ENCODE measurements at places on chromosomes 11 and 22.

DNA sequence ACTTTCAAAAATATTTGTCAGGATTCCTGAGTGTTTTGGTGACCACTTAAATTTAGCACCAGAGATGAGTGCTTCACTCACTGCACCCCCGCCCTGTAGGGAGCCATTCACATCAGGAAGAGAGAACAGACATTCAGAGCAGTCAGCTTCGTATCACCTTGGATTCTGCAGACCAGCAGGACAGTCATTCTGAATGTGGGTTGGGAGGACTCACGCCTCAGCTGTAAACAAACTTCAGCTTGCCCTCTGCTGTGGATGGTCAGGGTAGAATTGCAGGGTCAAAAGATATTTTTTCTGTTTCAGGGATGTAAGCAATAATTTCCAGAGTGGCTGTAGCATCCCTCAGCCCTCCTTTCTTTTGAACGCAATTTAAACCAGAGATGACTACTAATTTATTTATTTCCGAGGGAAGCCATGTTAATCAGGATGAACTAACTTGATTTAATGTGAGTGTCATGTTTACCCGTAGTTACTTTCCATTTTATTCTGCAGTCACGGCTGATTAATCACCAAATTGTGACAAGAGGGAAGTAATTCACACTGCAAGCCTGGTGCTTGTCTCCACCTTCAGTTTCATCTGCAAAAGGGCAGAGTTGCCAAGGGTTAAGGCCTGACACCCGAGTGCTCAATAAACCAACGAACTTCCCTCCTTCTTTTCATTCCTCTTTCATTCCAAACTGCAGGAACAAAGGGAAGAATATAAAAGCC lies 174.2 kb upstream of the DDI1 start:
- no peak for DNase-seq

DNA sequence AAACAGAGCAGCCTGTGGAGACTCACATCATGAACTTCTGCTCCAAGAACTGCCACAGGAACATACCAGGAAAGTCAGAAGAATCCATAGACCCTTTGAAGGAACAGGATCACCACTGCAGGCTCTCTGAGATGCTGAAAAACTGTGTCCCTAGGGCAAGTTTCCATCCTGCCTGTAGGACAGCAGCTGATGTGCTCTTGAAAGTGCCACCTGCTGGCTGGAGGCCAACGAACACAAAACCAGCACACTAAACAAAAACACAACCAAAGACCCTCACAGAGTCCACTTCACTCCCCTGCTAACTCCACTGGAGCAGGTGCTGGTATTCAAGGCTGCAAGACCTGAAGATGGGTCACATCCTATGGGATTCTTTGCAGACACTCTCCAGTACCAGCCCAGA lies 12.0 kb upstream of the NXPE1 start:
- no peak for DNase-seq

DNA sequence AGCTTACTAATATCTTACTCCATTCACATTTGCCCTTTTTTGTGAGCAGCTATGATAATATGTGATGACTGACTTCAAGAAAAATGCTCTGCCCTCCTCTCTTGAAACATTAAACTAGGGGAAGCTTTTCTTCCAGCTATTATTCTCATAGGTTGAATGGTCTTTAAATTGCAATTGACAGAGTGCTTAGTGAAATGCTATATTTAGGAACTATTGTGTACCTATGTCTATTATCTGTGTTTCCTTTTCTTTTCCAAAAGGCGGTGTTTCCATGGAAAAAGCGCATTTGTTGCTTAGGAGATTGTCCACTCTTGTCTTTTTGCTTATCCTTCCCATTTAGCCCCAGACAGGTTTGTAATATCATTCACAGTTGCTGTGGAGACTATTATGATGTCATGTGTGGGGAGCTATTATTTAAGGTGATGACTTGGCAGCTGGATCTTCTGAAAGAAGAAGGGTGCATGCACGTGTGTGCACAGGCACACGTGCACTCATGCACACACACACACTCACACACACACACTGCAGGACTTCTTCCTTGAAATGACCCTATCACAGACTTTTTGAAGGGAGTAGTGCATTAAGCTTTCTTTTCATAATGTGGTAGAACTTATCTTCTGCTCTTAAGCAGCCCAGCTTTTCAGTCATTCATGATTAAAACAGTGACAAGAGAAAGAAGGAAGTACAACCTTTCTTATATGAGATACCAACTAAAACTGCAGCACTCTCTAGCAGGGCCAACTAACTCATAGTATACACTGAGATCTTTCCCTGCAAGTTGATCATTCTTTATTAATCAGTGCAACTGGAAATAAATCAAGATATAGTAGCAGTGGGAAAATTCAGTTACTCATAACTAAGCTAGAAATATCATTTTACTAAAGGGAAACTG lies 340.8 kb upstream of the MTNR1B start:
- DNase-seq: no peak

- no peak for DNase-seq
Observed at GRCh38 chr11:78033040-78033439, 10.0 kb upstream of the KCTD14 start.

DNA sequence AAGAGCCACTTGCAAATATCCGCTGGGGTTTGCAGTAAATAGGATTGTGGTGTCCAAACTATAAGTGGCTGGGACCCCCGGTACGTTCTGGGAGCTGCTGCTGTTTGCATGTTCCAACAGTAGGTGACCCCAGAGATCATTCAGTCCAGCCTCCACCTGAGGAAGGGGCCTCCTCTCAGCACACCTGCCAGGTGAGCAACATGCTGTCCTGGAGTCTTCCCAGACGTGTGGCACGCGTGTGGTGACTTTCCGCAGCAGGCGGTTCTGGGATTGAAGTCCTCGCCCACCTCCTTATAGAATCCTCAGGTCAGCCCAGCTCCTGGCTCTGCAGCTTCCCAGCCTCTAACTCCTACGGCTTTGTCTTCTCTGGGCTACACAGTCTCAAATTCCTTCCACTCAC lies 6.7 kb downstream of the P2RX3 start:
- DNase-seq: no peak

DNA sequence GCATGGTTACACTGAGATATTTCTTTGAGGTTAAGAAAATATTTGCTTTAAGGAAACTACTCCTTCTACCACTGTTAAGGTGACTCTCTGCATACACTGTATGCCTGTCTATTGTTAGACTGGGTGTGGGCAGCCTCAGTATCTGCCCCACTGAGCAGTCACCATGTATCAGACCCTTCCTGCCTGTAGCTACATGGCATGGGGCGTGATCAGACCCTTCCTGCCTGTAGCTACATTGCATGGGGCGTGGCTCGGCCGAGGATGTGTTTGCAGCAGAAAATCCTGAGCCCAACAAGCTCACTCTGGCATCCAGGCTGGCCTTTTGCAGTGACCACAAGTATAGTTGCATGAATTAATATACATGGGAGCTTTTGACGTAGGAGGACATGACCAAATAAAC lies 669.4 kb downstream of the OPCML start:
- no peak for DNase-seq

GRCh38 chr11:67391304-67392182 lies at the start of gene RAD9A:
RAD9A (plus strand) TSS chr11:67391986; CDS start chr11:67392045, 59 bp downstream.
- peak; percentile 84 for DNase-seq

DNA sequence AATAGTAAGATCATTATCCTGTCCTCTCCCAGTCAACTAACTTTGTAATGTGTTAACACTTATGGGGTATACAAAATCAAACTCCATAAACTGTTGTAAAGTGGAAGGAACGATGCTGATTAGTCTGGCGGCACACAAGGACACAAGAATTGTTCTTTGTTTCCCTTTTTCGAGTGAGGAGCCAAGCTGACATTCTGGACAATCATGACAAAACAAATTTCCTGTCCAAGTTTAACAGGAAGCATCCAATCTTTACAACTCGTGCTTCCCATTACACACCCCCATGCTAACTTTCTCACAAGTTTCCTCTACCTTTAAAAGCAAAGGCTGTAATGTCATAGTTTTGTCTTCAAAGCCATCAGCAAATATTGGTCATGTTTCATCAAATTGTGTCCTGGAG lies 20.4 kb upstream of the LDLRAD3 start:
- no peak for DNase-seq

GRCh38 chr22:47162865-47163264 lies 400.4 kb downstream of the TBC1D22A start:
- no peak for DNase-seq

DNA sequence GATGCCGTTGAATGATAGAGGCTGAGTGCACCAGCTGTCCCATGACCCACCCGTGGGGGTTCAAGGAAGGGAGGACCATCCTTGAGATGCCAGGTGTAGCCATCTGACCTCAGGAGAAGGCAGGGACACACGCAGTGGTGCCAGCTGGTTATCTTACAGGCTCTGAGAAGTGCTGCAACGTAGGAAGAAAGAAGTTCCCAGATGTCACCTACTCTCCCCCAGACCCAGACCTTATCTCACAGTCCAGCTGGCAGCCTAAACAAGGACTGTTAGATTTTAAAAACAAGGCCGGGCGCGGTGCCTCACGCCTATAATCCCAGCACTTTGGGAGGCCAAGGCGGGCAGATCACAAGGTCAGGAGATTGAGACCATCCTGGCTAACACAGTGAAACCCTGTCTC lies 1307.6 kb downstream of the TBC1D22A start:
- DNase-seq: no peak

DNA sequence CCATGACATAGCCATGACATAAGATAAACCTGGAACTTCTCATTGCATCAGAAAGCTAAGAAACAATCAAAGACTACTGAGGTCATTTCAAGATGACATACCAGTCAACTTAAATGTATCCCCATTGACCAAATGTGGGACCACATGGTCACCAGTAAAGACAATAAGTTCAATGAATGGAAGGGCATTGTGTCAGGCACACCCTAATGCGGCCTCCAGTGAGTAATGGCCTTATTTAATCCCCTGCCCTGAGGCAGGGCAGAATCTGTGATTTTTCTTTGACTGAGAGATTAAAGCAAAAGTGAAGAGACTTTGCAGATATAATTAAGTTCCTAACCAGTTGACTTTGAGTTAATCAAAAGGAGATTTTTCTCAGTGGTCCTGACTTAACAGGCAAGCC lies 17.3 kb upstream of the SYT8 start:
- no peak for DNase-seq

GRCh38 chr11:58564231-58564630 lies 11.4 kb downstream of the LPXN start:
- DNase-seq: no peak

DNA sequence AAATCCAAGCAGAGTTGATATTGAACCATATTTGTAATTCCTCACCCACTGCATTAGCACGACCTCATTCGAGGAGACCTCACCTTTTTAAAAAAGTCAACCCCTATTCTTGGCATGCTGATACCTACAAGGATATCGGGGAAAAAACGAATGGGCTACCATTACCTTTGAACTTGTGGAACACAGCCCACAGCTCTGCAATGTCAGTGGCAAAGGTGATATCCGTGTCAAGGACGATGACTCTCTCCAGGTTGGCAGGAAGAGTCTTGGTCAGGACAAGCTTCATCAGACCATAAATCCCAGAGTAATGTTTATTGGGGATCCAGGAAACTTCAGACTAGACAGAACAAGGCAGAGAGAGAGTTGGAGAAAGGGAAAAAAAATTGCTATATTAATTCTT lies 355.6 kb downstream of the LARGE1 start:
- no peak for DNase-seq

GRCh38 chr11:25769287-25769686 lies 562.6 kb upstream of the ANO3 start:
- DNase-seq: no peak

- no peak for DNase-seq
Observed at GRCh38 chr11:77512092-77512491, 38.2 kb upstream of the PAK1 start.
